M059J (cell line): ENCODE measurements at places on chromosomes 1 and 21.
A peak's percentile ranks its signal among the peaks of the same experiment; 100 is the strongest.

DNA sequence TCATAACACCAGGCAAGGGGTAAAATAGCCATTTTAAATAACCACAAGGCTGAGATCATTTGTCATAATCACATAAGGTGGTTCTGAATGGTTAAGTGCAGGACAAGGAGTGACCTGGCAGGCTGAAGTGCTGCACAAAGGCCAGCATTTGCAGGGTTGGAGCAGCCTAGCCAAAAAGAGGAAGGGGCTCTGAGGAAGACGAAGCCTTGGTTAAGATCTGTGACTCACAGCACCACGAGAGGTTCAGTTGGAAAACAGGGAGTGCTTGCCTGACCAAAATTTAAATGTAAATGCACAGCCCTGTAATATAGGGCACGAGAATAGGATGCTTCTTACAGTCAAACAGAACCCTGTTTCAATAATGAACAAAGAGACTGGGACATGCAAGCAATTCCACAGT, 12.1 kb downstream of the ATP5PF start:
- no peak for DNase-seq

- DNase-seq, result no peak
These were observed 48.0 kb downstream of the PRKAB2 start for GRCh38 chr1:147124266-147124665.

DNA sequence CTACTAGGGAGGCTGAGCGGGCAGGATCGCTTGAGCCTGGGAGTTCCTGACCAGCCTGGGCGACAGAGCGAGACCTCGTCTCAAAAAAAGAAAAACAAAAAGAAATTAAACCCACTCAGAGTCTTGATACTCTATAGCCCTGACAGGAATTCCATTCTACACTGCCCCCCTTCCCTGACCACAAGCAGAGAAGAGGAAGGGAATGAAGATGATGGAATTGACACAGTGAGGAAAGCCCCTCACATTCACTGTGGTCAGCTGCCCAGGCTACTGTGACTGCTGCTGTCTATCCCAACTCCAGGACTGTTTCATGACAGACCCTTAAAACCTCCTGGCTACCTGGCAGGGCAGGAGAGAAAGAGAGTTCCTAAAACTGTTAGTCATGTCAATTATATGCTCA, 12.1 kb downstream of the LIN9 start:
- DNase-seq, result no peak

- DNase-seq, result peak; percentile 46
These were observed at the start of gene AMPD1 for GRCh38 chr1:114695430-114696058. AMPD1 (minus strand) TSS chr1:114695546; CDS start chr1:114695471, 75 bp downstream.

GRCh38 chr21:38857152-38857825, 51.6 kb downstream of the ETS2 start:
- DNase-seq, result no peak

DNA sequence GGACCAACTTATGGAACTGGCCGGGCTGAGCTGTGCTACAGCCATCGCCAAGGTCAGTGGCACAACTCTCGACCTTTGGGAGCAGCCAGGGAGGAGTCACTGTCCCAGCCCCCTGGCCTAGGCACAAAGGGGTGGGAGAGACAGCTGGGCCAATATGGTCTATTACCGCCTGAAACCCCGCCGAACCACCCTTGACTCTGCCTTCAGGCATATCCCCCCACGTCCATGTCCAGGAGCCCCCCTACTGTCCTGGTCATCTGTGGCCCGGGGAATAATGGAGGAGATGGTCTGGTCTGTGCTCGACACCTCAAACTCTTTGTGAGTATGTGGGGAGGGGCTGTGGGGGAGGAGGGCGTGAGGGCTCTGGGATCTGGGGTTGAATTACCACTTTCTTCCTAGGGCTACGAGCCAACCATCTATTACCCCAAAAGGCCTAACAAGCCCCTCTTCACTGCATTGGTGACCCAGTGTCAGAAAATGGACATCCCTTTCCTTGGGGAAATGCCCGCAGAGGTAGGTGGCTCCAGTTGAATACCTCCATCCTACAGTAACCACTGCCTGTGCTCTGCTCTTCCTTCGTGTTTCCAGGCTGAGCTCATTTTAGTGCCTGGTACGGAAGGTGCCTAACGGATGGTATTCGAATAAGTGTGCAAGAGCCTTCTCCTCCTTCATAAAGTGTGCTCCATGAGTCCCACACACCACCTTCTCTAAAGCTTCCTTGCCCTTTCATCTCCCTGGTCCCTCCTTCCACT, 758 bp downstream of the NAXE start:
- DNase-seq, result no peak

- no peak for DNase-seq
These were observed 5.9 kb upstream of the TNFSF4 start for GRCh38 chr1:173212952-173213491.

GRCh38 chr1:91080650-91081049, 58.8 kb upstream of the ZNF644 start:
- peak; percentile 81 for DNase-seq

DNA sequence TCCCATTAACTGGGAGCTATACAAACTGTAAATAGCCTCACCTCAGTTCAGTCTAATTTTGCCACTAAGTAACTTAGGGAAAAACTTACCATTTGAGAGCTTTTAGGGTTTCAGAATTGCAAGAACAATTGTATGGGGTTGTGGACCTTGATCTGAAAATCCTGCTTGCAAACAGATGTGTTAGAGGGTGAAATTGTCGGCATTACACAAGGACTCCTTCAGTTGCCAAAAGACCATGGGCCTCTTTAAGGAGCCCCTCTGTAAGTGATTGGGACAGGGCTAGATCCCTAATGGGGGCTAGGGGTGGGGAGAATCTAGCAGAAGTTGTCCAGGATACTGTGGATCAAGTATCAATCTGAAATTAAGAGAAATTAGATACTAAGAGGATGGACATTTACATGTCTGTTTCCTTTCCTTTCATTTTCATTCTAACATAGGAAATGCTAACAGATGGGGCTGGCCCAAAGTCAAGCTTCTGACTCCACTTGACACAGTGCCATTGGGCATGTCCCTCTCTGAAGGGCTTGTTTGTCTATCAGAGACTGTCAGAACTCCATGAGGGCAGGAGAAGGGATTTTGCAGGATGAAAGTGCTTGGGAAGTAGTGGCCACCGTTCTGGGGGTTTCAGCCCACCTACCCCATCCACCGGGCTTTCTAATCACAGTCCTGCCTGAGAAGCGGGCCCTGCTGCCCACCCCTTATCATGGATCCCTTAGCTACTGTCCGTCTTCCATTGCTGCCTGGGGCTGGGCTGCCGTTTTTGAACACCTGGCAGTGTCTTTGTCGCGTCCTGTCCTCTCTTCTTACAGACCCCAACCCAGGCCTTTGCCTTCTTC, 54.7 kb downstream of the STUM start:
- peak; percentile 54 for DNase-seq

DNA sequence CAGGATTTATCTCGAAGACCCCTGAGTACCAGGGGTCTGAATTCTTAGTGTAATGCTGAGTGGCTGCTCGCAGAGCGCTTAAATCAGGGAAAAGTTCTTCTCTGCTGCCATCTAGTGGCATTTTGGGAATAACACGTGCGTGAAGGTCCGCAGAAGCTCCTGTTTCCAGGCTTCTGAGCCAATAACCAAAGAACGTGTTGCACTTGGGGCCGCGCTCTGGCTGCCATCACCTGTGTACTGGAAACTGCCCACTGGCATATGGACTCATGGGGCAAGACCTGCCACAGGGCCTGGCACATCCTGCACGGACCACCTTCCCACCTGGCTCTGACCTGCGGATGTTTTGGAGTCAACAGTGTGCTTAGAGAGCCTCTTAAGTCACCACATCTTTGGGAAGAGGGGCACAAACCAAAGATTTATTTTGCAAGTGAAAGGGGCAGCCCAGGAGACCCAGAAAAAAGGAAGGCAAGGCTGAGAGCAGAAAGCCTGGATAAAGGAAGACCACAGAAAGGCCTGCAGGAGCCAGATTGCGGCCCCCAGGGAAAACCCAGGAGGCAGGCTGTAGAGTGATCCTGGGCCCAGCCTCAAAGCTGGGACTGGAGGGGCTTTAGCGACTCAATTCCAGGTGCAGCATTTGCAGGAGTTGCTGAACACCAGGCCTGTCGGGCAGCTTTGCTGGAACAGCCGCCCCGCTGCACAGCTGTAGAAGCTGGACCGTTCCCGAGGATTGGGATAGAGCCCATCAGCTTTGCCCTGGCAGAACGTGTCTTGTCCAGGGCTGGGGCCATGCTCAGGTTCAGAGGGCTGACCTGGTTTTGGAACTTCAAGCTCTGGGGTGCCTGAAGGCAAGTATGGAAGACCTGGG, 13.0 kb downstream of the CHIT1 start:
- DNase-seq, result peak; percentile 58

GRCh38 chr1:1543706-1544099, 3.3 kb upstream of the TMEM240 start:
- peak; percentile 16 for DNase-seq

DNA sequence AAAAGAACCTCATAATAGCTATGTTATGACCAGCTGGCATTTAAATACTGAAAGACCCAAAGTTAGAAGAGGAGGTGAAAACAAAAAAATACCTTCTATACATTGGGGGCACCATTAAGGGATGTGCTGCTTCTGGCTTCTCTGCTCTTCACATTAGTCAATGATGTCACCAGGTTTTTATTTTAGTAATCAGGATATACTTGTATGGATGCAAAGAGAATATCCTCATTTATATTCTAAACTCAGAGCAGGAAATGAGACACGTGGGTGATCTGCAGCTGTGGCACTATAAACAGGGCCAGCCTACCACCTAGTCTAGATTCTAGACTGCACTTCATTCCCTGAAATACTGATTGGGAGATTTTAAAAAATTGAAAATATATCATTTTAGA, 51.2 kb downstream of the WLS start:
- DNase-seq, result no peak

DNA sequence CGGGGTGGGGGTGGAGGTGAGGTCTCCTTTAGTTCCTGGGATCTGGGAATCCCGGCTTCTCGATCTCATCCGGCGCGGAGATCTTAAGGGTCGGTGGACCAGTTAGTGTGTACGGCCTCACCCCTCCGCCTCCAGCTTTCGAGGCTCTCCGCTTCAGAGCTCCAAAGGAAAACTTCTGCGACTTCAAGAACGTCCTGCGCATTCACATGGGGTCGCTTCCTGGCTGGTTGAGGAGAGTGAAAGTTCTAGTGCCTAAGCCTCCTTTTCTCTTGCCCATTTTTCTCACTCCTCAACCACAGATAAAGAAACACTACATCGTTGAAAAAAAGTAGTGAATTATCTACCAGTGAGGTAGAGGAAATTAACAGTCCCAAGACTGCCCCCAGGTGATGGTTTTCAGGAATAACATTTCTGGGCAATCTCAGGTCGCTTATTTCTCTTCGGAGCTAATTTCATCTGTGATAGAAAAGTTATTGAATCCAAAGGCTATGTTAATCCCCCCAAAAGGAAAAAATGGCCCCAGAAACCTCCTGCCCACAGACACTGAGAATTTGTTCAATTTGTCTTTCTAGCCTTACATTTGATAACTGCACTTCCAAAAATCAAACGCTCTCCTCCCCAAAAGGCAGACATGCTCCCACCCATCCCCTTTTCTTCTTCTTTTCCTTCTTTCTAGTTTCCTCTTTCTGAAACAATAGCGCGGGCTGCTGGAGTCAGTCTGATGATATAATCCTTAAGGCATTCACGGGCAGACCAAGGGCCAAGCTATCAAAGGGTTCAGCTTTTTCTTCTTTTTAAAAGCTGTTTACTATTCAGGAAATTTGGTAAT, 20.6 kb upstream of the TBX15 start:
- peak; percentile 73 for DNase-seq

GRCh38 chr21:39217356-39218081, 34.3 kb upstream of the PSMG1 start:
- DNase-seq, result no peak

GRCh38 chr1:109901524-109902145, 9.0 kb upstream of the CSF1 start:
- DNase-seq, result peak; percentile 68

DNA sequence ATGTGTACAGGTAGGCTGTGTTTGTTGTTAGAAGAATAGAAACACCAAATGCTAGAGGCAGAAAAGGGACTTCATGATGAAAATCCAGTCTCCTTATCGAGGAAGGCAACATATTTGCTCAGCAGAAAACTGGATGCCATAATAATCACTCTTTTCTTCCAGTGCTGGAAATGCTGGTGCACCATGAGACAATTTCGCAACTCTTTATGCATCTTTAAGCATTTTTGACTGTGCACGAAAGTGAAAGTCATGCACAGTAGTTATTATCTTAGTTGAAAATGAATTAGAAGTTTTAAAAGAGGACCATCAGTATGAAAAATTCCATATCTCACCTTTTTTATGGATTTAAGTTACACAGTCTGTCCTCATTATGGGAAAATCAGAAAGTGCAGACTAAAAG, 29.1 kb downstream of the SMYD2 start:
- DNase-seq, result no peak

DNA sequence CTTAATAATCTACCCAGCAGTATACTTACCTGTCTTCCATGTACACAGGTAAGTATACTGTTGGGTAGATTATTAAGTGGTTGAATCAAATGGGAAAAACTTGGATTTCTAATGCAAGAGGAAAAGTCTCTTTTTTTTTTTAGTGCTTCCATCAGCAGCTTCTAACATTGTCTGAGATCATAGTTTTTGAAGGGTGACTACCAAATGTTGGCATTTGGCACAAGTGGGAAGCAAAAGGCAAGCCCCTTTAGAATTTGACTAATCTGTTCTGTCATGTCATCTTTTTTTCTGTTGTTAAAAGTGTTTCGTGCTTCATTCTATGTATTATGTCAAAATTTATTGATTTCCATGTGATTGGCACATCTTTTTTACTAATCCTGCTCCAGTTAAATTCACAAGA, 547 bp downstream of the FMO1 start:
- no peak for DNase-seq

GRCh38 chr1:245673881-245674414, 519.2 kb downstream of the KIF26B start:
- DNase-seq, result no peak

DNA sequence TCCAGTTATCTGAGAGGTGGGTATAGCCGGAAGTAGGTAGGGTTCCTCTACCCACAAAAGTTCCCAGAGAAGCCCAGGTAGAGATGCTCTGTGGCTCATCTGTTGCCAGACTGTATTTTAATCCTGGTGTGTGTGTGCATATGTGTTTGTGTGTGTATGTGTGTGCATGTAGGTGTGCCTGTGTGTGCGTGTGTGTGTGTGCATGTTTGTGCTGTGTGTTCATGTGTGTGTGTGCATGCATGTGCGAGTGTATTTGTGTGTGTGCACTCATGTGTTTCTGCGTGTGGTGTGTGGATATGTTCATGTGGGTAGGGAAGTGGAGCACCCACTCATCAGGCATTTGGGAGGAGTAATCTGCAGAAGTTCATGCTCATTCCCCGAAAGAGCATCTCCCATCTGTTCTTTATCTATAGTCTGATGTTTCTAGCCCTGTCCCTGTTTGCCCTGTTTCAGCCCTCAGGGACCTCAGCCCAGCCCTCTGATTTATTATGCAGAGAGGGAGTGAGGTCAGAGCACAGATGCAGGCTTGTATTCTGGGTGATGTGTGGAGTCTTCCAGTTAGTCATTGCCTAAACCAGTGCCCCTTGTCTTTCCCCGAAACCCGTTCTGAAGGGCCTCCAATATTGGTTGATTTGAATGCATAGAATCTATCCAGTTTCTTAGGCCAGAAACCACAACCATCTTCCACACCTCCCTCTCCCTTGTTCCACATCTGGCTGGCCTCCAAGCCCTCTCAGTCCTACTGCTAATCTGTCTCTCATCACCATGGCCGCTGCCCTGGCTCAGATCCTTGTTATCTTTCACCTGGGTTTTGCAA, 69.1 kb downstream of the DISC1 start:
- DNase-seq, result no peak
